ENCODE measurements at places on chromosomes 3 and 15.

DNA sequence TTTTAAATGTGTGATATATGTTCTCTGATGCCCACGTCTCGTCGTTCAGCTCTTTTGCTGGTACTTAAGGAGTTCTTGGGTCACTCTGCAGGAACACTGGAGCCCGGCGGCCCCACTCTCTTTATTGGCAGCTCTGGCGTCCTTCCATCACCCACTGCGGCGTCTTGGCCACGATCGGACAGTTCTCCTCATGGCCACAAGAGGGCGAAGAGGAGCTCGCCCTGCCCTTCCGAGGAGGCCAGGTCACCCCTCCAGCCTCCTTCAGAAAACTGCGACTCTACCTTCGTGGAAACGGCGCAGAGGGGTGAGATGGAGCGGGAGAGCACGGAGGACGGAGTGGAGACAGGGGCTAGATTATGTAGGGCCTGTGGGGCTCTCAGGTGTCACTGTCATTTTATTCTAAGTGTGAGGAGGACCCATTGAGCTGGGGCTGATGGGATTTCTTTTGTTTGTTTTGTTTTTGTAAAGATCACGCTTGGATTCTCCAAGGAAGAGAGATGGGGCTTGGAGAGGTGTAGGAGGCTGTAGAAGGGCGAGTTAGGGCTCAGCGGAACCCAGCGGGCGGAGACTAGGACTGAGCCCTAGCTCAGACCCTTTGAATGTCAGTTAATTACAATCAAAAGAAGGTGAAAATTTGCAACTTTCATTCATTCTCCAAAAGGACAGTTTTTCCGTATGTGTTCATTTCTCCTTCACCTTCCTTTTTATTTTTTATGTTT is 28.0 kb upstream of the GABRA5 start:
- no peak for DNase-seq

DNA sequence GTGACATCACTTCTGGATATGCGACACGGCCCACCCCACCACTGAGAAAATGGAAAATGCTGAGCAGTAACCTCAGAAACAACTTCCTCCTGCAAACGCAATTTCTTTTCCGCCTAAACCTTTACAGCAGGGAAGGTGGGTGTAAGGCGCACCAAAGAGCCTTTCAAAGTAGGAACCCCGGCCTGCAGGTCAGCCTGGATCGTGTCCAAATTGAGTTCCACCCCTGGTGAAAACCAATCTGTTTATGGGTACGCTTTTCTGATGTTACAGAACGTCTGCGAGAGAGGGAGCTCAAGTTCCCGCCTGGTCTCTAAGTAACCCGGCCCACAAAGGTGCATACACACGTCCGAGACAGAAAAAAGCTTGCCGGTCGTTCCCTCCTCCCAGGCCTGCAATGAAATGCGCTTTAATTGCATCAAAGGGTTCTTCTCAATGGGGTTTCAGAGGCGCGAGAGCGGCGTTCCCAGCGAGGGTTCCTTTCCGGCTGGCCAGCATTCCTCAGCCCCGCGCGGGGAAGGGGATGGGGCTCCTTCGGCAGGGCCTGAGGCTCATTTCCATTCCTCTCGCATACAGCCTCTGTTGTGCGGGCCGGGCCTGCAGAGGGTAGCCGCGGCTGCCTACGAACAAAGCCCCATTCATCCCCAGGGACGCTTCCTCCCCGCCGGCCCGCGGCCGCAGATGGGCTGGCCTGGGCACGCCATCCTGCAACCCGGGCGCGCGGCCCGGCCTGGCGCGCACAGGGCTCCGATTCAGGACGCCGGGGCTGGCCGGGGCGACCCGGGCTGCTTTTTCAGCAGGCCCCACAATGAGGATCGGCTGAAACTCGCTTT is 138.1 kb downstream of the TMCO5A start:
- DNase-seq, result no peak

DNA sequence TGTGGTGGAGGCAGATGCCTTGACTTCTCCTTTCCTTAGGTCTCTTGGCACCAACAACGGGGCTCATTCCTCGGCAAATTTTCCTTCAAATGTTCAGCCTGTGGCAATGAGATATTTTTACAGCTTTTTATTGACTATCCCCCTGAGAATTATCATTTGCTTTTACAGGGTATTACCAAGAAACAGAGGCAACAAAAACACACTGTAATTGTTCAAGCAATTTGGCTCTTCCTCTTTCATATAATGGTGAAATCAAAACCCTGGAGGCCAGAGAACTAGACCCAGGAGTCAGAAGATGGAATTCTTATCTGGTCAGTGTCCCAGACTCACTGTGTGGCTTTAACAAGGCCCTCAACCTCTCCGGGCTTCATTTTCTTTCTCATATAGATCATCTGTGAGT is 40.1 kb downstream of the TRIM42 start:
- no peak for DNase-seq

GRCh38 chr3:122350814-122351418 is 25.9 kb downstream of the CSTA start:
- DNase-seq, result no peak

DNA sequence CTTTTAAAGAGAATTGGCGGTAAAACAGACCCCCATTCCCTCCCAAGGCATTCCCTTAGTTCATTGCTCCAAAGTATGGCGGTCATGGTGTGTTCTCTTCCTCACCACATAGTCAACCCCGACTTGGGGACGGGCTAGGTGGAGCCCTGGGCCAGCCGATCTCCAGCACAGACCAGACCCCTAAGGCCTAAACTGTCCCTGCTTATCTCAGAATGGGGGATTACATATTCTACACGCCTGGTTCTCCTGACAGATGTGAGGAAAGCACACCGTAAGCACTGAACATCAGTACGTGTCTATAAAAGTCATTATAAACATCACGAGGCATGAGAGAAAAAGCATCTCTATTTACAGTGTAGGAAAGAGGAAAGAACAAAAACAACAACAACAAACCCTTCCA is 244.5 kb upstream of the STT3B start:
- DNase-seq, result no peak

DNA sequence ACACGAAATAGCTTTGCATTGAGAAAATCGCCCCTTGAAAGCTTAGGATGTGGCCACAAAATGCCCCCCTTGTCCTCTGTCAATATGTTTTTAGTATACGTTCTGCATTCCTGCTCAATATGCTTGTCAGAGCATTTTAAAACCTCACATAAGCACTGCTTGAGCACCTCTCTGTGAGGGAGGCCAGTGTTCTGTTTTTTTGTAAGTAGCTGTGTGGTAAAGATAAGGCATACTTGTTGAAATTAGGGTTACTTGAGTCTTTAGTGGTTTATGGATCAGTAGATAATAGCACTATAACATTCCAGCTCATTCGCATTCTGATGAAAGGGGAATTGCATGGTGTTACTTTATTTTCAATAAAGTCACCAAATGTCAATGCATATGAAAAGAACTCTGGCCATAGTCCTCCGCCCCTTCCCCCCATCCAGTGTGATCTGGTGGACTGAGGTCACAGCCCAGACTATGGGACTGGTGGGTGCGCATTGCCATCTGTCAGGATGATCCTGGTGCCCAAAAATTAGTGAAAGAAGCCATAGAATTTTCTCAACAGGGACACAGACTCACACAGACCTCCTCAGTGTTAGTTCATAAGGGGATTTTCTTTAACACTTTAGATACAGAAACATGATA is 33.1 kb downstream of the IL1RAP start:
- no peak for DNase-seq

DNA sequence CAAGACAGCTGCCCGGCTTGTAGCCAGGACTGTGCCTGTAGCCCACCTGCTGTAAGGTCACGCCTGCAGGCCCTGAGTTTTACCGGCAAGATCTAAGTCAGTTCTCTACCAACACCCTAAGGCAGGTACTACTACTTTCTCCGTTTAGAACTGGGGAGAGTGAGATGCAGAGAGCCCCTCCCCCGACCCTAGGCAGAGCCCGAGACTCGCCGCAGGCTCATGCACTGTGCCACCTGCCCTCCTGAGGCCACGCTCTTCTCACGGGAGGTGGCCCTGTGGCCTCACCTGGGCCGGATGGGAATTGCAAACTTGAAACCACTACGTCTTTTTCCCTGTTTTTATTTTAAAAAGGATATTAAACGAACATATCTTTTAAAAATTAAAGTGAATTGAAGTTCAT is 36.9 kb upstream of the PCSK6 start:
- no peak for DNase-seq

- no peak for DNase-seq
These were observed 2.3 kb downstream of the ARPC4 start for GRCh38 chr3:9795207-9795606.

All from stimulated activated CD8-positive, alpha-beta memory T cell treated with anti-CD3 and anti-CD28 coated beads, Interleukin-12 subunit alpha, Interleukin-12 subunit beta, amount 100 ng/mL, for 4 hours (primary cell).